ENCODE measurements at places on chromosomes 7 and 10. TPM values are rescaled to one million over a fixed set of nuclear protein-coding genes. Genes with fewer than 3 reads are reported as not detected.

- no peak for DNase-seq
- H3K27me3 ChIP-seq = no peaks in the 10 kb centered on the region
- no peak overlapping the region for H3K4me3 ChIP-seq
- H3K27ac ChIP-seq = no peak overlapping the region
- H3K4me1 ChIP-seq = no peaks in the 10 kb centered on the region
Measured at GRCh38 chr7:80253653-80254052, 119.0 kb downstream of the GNAI1 start.

GRCh38 chr7:66778201-66778600 lies 37.7 kb downstream of the RABGEF1 start:
- peaks cover 12% of the 10 kb centered on the region for H3K4me1 ChIP-seq
- DNase-seq = peak; percentile 67
- H3K4me3 ChIP-seq = no peak overlapping the region
- H3K27ac ChIP-seq = peak overlapping the region; percentile 43

GRCh38 chr7:42022056-42022455 lies 215.0 kb downstream of the GLI3 start:
- H3K4me3 ChIP-seq = no peak overlapping the region
- H3K4me1 ChIP-seq = no peaks in the 10 kb centered on the region
- no peak for DNase-seq
- no peaks in the 10 kb centered on the region for H3K27me3 ChIP-seq

DNA sequence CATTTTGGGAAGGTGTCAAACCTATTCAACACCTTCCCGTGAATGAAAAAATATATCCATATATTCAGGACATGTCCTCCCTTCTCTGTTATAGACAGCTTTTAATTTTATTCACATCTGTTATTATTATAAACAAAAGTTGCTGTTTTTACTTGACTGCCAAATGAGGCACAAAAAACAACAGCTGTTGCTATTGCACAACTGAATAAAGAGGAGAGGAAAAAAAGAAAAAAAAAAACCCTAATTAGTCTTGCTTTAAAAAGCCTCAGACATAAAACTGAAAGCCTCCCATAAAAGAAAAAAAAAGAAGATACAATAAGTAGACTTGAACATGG lies 153.4 kb downstream of the BMPER start:
- peaks cover 6% of the 10 kb centered on the region for H3K4me1 ChIP-seq
- no peak overlapping the region for H3K27ac ChIP-seq
- DNase-seq = no peak
- no peak overlapping the region for H3K4me3 ChIP-seq
- no peaks in the 10 kb centered on the region for H3K36me3 ChIP-seq

- H3K27ac ChIP-seq = no peak overlapping the region
- H3K4me1 ChIP-seq = no peaks in the 10 kb centered on the region
- no peaks in the 10 kb centered on the region for H3K36me3 ChIP-seq
- no peak for DNase-seq
Measured at GRCh38 chr7:140182917-140183316, 6.1 kb upstream of the KDM7A start.

GRCh38 chr7:26645121-26645520 lies 219.3 kb downstream of the SKAP2 start:
- H3K27ac ChIP-seq = no peak overlapping the region
- H3K4me3 ChIP-seq = no peak overlapping the region
- H3K36me3 ChIP-seq = no peaks in the 10 kb centered on the region

DNA sequence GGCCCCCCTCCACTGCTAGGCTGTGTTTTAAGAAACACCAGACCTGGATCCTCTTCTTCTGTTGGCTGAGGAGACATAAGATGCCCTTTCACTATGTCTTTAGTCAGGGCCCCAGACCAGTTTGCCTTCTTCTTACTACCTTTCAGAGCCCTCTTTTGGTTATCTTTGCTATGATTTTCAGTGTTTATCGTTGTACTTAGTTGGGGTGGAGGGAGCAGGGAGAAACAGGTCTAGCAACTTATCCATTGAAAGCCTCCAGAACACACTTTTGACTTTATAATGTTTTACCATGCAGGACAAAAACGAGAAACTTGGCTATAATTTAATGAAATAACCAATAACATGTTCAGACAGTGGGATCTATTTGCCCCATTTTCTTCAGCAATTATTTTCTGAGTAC lies 525.2 kb downstream of the TNS3 start:
- no peaks in the 10 kb centered on the region for H3K4me1 ChIP-seq
- H3K27ac ChIP-seq = no peak overlapping the region
- no peak for DNase-seq
- H3K4me3 ChIP-seq = no peak overlapping the region

- no peaks in the 10 kb centered on the region for H3K27me3 ChIP-seq
- H3K4me3 ChIP-seq = no peak overlapping the region
- H3K27ac ChIP-seq = no peak overlapping the region
- H3K36me3 ChIP-seq = peaks cover 5% of the 10 kb centered on the region
Measured at GRCh38 chr7:135420786-135421185, 89.1 kb downstream of the CNOT4 start.

GRCh38 chr7:109696723-109697122 lies 1127.0 kb downstream of the DNAJB9 start:
- no peaks in the 10 kb centered on the region for H3K27me3 ChIP-seq
- no peak overlapping the region for H3K27ac ChIP-seq
- no peak for DNase-seq
- no peaks in the 10 kb centered on the region for H3K4me1 ChIP-seq
- H3K36me3 ChIP-seq = no peaks in the 10 kb centered on the region
- no peak overlapping the region for H3K4me3 ChIP-seq

Gene CLDN3
- 0.68 TPM for total RNA-seq

Gene TMEM273
- not detected for total RNA-seq
